Inflammatory macrophage treated with lipopolysaccharide for 1 hour (primary cell): ENCODE measurements at places on chromosomes 7 and 10.

DNA sequence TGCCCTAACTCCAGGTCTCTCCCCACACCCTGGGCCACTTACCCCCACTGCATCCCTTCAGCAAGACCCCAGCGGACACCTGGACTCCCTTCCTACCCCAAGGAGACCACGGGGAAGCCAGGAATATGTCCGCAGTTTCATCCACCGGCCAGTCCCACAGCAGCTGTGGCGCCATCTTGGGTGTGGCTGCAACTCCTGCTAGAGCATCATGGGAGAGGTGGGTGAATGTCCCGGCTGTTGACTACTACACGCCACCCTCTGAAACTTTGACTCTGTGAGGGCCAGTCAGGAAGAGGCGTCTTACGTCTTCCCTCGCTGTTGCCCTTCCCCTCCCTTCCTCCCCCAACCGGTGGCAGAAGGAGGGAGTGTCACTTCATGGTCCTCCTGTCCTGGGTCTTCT, 238.3 kb upstream of the RNF32 start:
- DNase-seq = no peak

- DNase-seq = no peak
These were observed 72.3 kb upstream of the LEP start for GRCh38 chr7:128168667-128169210.

DNA sequence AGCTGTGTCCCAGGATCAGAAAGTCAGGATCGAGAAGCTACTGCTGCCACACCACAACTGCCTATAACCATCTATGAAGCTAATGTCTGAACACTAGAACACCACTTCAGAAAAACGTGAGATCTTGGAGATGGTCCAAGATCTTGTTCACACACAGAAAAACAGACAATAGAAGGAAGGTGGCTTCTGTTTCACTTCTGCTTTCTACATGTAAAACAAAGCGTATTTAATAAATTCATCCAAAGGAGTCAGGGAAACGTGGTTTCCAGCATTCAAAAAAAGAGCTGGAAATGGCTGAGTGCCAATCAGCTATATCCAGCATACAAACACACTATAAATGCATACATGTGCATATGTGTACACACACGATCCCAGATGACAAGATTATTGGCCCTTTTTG, 70.2 kb upstream of the CCDC71L start:
- DNase-seq = peak; percentile 48

DNA sequence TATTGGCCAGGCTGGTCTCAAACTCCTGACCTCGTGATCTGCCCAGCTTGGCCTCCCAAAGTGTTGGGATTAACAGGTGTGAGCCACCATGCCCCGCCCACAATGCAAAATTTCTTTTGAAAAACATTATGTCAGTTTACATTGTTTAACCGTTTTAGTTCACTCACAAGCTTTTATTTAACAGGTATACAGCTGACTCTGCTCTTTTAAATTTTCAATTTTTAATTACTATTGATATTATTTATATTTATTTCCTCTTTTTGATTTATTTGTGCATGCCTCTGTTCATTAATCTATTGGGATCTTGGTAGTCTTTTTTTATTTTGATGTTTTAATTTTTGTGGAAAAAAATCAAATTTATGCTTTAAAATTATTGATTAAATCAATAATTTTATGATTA, 16.9 kb downstream of the ZKSCAN5 start:
- no peak for DNase-seq

GRCh38 chr10:59290448-59290847, 71.9 kb downstream of the FAM13C start:
- no peak for DNase-seq
